Epithelial cell of esophagus (primary cell): ENCODE measurements at places on chromosomes 4 and X.

- peak; percentile 39 for DNase-seq
Measured at GRCh38 chr4:53990641-53991040, 73.8 kb downstream of the CHIC2 start.

DNA sequence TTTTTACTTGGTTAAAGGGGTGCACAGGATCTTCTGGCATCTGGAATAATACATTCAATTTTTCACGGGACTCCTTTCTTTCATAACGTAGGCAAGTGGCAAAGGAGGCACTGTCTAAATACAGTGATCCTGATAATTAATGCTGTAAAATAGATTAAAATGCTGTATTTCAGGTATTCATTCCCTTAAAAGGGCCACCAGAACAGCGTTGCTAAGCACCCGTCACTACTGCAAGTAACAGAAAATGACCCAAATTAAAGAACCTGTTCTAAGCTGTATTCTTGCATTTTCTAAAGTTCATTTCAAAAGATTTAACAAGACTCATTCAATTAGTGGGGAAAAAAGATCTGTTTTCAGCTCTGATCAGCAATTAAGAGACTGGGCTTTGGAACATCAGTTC, 208.2 kb downstream of the TENM3 start:
- no peak for DNase-seq

DNA sequence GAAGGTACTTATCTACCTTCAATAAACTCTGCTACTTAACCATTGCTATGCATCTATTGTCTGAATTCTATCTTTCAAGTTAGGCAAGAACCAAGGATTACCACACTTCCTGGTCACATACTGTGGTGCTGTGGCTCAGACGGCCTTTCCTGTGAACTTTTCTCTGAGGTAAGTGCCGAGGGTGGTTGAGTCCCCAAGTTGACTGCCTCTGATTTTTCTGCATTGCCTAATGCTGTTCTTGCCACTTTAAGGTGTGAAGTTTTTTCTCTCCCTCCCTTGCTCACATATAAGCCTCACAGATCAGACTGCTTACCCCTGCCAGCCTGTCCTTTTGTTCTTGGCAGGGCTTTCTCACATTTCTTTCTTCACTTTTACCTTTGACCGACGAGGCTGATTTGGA, 348.0 kb upstream of the POU3F4 start:
- no peak for DNase-seq

DNA sequence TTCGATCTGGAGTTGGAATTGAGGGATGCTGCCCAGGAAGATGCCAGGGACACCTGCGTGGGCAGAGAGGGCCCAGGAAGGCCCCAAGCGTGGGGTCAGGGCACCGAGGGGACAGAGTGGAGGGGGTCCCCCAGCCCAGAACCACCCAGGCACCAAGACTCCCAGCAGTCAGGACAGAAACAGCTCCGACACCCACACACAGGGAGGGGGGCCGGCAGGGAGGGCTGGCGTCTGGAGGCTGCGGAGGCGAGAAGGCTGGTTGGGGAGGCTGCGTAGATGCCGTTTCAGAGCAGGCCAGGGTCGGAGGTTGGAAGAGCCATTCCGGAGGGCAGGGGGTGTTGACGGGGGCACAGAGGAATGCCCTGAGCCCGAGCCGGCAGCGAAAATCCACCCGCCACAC, 23.6 kb downstream of the ATP5ME start:
- DNase-seq, result no peak

GRCh38 chr4:133146574-133147241, 2.4 kb upstream of the PCDH10 start:
- DNase-seq, result peak; percentile 54

DNA sequence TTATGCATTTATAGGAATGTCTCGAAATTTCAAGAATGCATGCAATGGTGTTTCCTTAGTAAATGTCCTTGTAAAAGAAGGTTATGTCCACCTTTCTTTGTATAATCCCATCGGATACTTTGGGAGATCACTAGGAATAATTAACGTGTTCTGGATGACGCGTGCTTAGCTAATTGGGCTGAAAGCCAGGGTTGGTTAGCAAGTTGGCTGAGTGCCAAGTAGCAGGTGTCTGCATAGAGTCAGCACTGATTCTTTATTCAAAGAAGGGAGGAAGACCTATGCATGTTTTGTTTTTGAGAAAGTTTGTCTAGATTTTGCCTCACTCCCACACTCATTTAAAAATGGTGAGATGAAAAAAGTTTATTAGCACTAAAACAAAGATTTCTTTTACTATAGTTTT, 144.6 kb downstream of the SOX3 start:
- DNase-seq, result peak; percentile 2

- peak; percentile 85 for DNase-seq
Measured at GRCh38 chr4:133775881-133776280, 425.7 kb downstream of the PABPC4L start.

- no peak for DNase-seq
Measured at GRCh38 chr4:56085275-56085674, 136.5 kb downstream of the CEP135 start.

GRCh38 chr4:31193521-31193920, 473.4 kb downstream of the PCDH7 start:
- DNase-seq, result peak; percentile 4

DNA sequence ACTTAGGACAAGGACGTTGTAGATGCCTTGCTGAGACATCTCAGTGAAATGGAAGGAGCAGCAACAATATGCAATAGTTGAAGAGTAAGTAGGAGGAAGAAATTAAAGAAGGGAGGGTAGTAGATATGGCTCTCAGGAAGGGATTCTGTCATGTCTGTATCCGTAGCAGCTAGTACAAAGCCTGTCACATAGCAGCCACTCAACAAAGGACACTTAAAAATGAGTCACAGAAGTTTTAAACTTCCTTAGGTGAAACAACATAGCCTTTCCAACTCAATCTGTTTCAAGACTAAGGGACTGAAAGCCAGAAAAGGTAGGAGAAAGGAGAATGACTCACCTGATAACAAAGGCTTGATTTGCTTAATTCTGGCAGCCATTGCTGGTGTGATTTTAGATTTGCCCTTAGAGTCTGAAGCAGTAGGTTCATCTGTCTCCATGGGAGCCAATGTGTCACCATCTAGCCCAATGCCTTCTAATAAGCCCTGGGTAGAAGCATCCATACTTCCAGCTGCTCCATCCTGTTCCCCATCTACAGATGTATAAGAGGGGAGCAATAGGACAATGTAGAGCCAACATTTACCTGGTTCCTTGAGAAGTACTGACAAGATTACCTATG, 86.6 kb downstream of the HUWE1 start:
- peak; percentile 13 for DNase-seq

- peak; percentile 17 for DNase-seq
Measured at GRCh38 chrX:118976599-118977340, 2.4 kb downstream of the LONRF3 start.

DNA sequence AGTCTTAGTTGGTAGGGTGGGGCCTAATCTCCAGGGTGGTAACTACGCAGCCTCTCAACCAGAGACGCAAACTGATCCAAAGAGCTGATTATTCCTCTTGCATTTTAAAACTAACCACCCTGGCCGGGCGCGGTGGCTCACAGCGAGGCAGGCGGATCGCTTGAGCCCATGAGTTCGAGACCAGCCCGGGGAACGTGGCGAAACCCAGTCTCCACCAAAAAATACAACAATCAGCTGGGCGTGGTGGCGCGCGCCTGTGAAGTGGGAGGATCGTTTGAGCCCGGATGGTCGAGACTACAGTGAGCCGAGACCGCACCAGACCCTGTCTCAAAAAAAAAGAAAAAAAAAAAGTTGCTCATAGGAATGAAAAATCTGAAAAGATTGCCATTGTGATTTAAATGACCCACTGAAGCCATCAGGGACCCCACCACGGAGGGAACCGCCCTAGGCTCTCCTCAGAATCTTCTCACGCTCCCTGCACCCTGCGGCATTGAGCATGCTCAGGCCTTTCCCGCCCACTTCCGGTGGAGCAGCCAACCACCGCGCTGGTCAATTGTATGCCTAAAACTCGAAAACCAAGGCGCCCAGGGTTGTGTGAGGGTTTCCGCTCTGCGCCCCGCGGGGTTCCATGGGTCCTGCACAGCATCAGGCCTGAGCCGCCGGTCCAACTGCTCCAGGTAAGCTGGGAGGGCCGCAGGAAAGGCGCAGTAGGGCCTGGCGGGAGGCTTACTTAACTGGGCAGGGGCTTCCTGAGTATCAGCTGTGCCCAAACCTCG, at the start of gene TRIM60:
Gene TRIM60 (plus strand): TSS at position 564 of the 776 bp plus-strand sequence. CDS start 8,074 bp downstream, outside the sequence.
- DNase-seq, result no peak

- no peak for DNase-seq
Measured at GRCh38 chrX:54479136-54480111, 16.6 kb downstream of the FGD1 start.

DNA sequence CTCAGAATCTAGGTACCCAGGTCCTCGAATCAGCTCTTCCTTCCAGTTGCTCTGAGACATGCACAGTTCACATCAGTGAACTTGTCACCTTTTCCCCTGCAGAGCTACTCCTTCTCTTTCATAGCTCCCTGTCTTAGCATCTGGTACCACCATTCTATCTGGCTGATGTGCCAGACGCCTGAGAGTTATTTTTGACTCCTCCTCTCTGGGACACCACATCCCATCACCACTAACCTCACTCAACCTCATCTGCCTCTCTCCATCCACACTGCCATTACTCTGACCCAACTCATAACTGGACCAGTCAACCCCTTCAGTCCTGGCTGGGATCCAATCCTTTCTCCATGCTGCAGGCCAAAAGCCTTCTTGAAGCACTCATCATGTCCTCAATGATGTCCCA, 44.5 kb downstream of the SLC2A9 start:
- no peak for DNase-seq

DNA sequence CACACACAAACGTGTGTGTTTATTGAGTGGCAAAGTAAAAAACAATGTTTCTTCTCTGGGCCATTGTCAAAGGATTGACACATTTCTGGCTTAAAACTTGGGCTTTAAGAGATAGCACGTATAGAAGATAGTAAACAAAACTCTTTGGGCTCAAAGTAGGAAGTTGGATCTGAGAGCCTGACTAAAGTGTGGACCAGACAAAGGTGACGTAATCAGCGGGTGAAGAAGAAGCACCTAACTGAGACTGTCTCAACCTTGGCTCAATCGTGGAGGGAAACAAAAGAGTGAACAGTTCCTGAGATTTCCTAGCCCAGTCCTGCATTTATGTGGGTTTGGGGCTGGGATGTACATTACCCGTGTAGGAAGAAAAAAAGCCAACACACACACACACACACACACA, 13.7 kb downstream of the PFKFB1 start:
- DNase-seq, result no peak

GRCh38 chr4:159023741-159024140, 79.1 kb upstream of the RAPGEF2 start:
- no peak for DNase-seq

DNA sequence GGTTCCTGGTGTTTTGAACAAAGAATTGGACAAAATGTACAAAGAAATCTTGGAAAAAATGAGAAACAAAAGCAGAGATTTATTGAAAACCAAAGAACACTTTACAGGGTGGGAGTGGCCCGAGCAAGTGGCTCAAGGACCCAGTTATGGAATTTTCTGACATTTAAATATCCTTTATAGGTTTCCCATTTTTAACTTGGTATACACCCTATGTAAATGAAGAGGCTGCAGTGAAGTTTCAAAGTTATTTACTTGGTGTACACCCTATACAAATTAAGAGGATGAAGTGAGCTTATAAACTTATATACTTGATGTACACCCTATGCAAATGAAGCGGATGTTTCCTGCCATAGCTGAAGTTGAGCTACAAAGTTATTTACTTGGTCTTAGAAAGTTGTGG, 4.7 kb downstream of the NLRP2B start:
- DNase-seq, result no peak

DNA sequence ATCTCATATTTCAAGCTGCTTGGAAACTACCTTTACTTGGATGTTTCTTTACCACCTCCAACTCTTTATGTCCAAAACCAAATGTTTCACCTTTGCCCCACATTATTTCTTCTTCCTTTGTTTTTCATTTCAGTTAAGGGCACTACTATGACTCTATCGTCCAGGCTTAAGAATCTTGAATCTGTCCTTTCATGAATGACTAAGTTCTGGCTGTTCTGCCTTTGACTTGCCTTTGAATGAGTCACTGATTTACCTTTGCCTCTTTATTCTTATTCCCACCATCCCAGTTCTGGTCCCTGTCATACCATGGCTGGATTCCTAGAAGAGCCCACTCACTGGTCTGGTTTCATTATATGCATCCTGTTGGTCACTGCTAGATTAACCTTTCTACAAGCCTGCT, 30.6 kb upstream of the PLAC1 start:
- DNase-seq, result peak; percentile 69

GRCh38 chr4:149322203-149322602, 493.4 kb downstream of the IQCM start:
- DNase-seq, result no peak

DNA sequence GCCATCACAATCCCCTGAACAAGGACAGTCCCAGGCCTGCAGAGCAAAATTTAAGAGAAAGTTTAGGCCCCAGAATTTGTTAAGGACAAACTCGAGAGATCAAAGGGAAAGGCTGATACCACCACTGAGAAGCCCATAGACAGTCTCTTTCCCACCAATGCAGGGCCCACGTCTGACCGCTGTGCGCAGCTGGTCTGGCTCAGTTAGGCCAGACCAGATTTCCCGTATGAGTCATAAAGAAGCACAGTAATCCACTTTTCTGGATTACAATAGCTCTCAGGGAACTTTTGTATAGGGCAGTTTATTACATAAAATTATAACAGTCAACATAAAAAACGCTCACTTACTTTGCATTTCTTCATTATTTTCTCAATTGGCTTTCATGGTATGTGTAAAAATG, 259.5 kb downstream of the RCHY1 start:
- no peak for DNase-seq

DNA sequence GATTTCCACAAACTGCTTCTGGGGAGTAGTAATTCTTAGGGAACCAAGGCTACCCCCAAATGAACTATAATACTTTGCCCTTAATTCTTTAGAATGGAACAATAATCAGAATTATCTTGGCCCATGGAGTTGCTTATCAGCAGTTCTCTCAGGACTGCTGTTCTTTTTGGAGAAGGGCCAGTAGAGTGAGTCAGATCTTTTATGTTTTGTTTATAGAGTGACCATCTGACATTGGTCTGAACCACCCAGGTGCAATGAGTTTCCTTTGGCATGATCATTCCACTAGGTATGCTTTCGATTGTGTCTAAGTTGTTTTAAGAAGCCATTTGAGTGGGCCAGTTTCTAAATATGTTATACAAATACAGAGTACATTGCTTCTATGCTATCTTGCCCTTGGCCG, 31.8 kb downstream of the PRRG1 start:
- peak; percentile 61 for DNase-seq

- DNase-seq, result no peak
Measured at GRCh38 chr4:20318001-20318908, 66.5 kb downstream of the SLIT2 start.

DNA sequence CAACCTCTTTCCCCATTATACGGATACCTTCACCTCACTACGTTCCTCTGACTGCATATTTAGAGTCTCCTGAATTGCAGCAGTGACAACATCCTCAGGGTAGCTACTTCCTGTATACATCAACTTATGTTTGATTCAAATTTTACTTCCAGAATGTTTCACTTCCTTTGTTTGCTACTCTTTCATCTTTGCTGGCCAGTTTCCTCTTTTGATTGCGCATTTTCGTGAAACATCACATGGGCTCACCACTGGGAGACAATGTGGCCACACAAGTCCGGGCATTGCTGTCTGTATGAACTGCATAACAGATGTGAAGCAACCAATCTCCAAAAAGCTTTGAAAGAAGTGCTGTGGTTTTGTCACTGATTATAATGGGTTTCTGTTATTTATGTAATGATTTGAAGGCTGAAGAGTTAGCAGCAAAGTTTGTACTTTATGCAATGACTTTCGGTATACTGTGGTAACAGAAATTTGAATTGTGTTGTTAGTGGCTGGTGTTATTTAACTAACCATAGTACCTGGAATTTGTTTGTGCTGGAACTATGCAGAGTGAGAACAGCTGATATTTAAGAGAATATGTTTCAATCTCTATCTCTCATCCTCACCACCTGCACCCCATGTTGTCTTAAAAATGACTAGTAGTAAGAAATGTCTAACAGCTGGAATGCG, 7.4 kb downstream of the SNCA start:
- peak; percentile 80 for DNase-seq
